Forelimb muscle (tissue), 1 donor: ENCODE measurements at places on chromosomes 3 and 15. TPM values are rescaled to one million over a fixed set of nuclear protein-coding genes. Genes with fewer than 3 reads are reported as not detected.

Gene PLA2G4B
- polyA plus RNA-seq, result 7.8 TPM

Gene CD96
- polyA plus RNA-seq, result 0.33 TPM

Gene EMC7
- polyA plus RNA-seq, result 46.1 TPM

Gene SH2D7
- 0.09 TPM for polyA plus RNA-seq

Gene ANP32A
- 149 TPM for polyA plus RNA-seq

DNA sequence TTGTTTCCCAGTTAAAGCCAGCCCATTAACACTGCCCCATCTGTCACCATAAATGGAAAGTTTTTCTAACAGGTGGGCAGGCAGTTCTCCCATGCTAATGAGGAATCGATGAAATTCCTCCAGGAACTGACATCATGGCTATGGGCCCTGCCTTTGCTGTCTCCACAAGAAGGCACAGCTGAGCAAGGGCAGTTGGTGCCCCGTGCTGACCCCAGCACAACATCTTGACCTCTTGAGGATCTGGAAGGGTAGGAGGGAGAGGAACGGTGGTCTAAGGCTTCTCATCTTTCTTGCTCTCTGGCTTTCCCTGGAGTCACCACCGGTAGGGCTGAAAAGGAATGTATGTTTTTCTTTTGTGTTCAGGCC, 46.7 kb downstream of the CHCHD6 start:
- no peak for DNase-seq

DNA sequence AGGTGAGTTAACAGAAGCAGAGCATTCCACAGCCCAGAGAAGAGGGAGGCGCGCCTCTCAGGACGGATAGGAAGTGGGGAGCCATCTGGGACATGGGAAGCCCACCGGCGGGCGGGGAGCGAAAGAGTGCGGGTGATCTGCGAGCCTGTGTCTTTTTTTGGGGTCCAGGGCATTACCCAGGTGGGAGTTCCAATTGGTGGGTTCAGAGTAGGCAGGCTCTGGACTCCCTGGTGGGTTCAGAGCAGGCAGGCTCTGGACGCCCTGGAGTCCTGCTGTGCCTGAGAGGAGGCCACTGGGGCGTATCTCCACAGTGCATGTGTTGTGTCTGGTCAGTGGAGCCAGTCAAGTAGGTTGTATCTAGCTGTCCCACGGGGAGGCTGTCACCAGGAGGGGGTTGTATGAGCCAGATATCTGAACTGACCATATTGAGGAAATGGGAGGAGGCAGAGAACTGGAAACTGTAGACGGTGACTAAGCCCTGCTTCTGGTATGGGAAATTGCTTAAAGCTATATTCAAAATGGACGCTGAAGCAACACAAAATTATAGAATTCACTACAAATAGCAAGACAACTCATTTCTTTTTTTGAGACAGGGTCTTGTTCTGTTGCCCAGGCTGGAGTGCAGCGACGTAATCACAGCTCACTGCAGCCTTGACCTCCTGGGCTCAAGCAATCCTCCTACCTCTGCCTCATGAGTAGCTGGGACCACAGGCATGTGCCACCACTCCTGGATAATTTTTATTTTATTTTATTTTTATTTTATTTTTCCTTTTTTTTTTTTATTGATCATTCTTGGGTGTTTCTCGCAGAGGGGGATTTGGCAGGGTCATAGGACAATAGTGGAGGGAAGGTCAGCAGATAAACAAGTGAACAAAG, 34.5 kb upstream of the CHST2 start:
- DNase-seq, result no peak

DNA sequence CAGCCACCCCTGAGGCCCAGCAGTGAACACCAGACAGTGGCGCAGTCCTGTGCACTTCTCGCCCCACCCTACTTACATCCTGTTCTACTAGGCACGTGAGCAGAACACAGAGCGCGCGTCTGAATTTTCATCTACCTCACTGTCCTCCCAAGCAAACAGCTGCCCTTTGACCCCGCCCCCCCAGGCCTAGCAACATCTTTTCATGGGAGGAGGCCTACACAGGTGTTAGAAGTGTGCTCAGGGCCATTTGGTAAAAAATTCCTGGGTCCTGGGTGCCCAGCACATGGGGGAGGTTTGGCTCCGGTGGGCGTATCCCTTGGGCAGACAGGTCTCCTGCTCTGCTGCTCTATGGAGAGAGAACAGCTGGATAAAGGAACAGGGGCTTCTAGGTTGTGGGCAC, 95.0 kb downstream of the MYLK start:
- DNase-seq, result no peak

GRCh38 chr15:58748040-58748851, 1.3 kb downstream of the ADAM10 start:
- no peak for DNase-seq

DNA sequence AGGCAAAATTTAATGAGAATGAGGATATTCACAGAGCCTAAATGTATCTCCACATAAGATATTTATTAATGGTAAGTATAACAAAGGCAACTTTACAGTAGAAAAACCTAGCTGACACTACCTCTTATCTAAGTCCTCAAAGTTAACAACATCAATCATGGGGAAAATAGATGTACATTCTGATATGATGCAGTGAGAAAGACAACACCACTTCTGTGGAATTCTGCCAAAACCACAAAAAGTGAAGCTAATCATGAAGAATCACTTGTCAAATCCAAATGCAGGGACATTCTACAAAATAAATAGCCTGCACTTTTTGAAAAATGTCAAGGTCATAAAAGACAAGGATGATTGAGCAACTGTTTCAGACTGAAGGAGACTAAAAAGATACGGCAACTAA, 27.5 kb upstream of the EOMES start:
- no peak for DNase-seq

DNA sequence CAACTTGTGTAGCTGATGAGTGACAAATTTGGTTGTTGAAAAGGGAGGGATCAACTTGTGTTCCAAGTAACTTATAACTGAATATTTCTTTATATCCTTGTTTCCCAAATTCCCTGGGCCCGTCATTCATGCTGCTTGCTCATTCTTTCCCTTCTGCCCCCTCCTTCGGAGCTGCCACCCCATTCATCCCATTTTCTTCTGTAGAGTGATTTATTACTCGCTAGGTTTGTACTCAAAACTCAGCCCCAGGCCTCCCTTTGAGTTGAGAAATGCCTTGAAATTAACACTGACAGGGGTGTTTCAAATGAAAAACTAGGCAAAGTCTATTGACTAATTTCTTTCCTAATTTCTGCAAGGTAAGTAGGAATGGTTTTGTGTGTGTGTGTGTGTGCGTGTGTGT, 277.4 kb upstream of the SLCO3A1 start:
- DNase-seq, result no peak

DNA sequence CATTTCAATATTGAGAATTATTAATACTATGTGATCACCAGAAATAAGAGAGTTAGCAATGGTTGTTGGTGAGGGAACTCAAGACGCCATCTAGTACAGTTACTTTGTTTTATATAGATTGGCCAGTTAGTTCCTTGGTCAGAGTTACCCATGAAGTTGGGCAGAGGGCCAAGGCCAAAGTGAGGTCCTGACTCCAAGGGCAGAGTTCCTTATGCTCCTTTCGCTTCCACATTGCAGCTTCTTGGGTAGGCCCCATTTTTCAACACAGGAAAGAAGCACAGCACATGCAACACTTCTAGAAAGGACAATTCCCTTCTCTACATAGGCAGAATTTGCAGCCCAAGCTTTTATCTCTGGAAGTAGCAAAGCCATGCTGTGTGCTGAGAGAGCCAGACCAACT, 178.6 kb downstream of the KCNAB1 start:
- DNase-seq, result no peak

DNA sequence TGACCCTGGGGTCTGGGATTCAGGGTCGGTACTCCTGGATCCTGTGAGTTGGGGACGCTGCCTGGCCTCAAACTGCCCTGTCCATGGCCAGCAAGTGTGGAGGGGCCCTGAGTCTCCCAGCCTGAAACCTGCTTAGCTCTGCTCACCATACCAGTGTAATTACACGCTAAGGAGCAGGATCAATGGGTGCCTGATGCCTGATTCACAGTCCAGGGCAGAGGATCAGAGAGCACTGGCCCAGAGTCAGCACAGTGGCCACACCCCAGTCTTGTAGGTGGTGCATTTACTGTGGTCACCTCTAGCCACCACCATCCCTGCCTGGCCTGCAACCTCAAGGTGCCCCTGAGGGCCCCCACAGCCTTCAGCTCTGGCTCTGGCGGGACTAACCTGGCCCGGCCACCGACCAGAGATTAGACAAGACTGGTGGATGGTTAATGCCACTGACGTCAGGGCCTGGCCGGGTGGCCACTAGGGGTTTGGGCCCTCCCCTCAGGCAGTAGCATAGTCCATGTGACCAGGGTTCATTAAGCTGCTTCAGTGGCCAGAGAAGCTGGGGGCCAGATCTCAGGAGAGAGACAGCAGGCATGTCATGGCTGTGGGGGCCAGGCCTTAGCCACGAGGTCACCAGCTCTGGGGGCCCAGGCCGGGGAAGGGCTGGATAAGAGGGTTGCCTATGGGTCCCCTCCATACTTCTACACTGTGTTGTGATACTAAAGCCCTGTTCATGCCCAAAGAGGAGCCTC, 3.3 kb upstream of the SLC38A3 start:
- no peak for DNase-seq

DNA sequence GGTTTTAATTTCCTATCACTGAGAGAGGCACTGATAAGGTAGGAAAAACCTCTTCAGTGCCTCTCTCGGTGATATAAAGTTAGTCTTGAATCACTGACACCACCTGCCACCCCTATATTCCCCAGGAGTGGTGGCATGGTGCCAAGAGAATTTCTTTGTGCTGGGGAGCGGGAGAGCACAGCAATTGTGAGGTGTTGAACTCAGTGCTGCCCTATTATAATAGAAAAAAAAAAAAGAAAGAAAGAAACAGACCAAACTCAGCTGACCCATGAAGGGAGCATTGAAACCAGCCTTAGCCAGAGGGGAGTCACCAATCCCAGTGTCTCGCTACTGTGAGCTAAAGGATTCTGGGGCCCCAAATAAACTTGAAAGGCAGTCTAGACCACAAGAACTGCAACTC, 201.4 kb upstream of the STT3B start:
- no peak for DNase-seq

DNA sequence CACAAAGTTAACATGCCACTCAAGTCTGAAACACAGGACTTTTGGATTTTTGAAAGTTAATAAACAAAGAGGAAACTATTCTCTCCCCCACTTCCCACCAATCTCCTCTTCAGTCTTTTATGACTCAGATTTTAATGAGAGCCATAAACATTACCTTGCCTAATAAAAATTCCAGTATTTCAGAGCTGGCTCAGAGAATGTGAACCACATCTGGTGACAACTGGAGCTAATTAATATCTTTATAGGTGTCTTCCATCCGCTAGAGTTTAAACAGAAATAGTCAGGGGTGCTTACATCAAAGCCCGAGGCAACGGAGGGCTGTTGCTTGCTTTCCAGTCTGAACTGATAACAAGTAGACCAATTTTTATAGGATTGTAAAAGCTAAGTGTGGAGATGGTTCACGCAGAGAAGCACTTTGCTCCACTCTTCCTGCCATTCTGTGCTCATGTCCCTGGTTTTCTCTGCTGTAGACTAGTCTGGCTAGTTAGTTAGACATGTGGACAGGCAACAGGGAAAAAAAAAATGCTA, 363.6 kb downstream of the NR2F2 start:
- DNase-seq, result no peak

DNA sequence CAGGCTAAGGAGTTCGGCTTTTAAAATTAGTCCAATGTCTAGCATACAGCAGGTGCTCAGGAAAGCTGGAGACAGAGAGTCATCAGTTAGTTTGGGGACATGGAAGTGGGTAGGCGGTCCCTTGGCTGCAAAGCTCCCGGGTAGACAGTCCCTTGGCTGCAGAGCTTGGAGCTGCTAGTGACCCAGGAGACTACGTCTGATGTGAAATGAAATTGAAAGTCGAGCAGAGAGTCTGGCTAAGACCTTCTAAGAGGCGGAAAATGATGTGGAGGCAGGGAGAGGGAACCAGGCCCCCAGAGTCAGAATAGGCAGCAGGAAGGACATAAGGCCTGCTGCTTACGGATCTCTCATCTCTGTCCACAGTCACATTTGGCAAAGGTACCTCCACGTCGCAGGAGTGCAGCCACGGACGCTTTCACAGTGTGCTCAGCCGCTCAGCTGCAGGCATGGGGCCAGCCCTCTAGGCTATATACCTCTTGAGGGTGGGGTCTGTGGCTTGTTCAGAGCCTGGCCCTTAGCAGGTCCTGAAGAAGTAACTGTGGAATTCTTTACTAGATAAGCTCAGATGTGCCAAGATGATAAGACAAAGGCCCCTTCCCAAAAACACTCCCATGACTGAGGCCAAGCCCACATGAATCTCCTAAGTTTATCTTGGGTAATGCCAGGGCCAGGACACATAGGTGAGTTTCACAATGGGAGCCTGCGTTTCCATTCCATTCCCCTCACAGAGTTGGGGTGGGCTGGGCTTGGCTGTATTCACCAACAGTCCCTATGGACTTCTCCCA, 131.7 kb downstream of the XXYLT1 start:
- no peak for DNase-seq

GRCh38 chr15:50543556-50543955, 2.9 kb downstream of the USP50 start:
- no peak for DNase-seq

DNA sequence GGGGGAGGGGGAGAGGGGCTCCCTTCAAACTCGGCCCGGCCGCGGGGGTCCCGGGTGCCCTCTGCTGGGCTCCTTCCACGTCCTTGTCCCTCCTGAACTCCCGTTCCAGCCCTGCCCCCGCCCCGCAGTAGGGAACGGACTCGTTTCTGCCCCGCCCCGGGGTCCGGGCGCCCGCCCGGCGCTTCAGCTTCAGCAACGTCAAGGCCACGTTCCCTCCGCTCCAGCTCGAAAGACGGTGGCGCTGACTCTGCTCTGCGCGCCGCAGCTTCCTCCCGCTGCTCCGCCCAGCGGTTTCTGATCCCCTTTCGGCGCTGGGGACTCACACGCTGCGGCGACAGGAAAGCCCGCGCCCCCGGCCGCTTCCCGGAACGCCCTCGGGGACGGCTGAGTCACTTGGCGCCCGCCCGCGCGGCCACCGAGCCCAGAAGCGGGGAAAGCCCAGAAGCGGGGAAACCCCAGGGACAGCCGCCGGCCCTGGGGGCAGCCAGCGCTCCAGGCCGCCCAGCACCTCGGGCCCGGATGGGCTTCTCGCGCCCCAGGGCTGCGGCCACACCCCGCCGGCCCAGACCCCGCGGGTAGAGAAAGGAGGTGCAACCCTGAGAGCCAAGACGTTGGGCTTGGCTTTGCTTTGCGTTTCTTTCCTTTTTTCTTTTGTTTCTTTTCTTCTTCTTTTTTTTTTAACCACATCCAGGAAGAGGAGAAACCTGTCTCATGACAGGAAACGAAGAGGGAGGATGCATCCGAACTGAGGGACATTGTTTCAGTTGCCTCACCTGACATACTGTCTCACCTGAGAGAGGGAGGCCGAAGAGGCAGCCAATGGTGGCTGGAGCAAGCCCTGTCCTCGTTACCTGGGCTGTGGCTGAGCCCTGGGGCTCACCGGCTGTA, 28.9 kb downstream of the ARHGAP31 start:
- peak; percentile 50 for DNase-seq

- DNase-seq, result no peak
Measured at GRCh38 chr3:184590795-184591194, 29.2 kb downstream of the EPHB3 start.

- no peak for DNase-seq
Measured at GRCh38 chr3:161395115-161396012, 24.0 kb upstream of the SPTSSB start.

- no peak for DNase-seq
Measured at GRCh38 chr3:58492494-58492905, 604 bp downstream of the KCTD6 start.
